ENCODE measurements at places on chromosomes 1 and 21.

DNA sequence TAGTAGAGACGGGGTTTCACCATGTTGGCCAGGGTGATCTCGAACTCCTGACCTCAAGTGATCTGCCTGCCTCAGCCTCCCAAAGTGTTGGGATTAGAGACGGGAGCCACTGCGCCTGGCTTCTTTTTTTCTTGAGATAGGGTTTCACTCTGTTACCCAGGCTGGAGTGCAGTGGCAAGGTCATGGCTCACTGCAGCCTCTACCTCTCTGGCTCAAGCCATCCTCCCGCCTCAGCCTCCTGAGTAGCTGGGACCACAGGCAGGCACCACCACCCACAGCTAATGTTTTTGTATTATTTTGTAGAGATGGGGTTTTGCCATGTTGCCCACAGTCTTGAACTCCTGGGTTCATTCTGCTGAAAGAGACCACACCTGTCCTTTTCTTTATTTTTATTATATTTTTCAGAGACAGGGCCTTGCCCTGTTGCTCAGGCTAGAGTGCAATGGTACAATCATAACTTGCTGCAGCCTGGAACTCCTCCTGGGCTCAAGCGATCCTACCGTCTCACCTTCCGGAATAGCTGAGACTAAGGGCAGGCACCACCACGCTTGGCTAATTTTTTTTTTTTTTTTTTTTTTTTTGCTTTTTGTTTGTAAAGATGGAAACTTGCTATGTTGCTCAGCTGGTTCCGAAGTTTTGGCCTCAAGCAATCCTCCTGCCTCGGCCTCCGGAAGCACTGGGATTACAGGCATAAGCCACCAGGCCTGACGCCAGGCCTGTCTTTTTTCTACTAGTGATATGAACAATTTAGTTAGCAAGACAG, 3.1 kb downstream of the LMNA start:
- no peak for DNase-seq

- no peak for DNase-seq
These were observed 132.2 kb downstream of the CASZ1 start for GRCh38 chr1:10664251-10664650.

- no peak for DNase-seq
These were observed 13.1 kb downstream of the BACH1 start for GRCh38 chr21:29311802-29312201.

DNA sequence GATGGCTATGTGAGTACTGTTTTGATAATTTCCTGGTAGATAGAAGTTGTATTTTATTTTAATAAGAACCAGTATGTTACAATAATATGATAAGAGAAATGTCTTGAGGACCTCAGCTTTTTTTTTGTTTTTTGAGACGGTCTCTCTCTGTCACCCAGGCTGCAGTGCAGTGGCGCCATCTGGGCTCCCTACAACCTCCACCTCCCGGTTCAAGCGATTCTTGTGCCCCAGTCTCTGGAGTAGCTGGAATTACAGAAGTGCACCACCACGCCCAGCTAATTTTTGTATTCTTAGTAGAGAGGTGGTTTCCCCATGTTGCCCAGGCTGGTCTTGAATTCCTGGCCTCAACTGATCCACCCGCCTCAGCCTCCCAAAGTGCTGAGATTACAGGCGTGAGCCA, 968.1 kb upstream of the ADGRL4 start:
- no peak for DNase-seq

DNA sequence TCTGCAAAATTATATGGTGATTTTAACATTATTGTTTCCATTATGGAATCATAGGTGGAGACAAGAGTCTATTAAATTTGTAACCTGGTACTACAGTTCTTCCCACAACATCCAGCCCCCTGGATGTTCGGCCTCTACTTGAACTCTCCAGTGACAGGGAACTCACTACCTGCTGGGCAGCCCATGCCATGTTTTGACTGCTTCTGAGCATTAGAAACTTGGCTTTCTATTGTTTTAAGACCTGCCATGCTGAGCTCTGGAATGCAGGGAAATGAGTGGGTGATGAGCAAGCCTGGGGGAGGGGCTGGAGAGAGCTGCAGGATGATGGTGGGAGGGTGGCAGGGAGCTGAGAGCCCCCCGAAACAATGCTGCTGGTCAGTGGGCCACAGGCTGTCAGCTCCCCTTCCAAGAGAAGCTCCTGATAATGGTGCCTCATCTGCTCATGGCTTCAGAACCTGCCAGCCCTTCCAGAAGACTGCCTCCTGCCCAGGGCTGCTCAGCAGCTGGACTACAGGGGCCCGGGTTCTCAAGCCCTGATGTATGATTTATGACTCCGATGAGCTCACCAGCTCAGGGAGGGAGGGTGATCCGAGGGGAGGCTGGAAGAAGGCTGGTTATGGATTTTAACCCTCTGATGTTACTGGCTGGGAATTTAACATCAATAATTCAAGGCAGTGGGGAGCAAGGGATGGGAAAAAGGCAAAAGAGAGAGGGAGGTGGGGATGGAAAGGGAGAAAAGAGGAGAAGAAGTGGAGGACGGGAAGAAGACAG, 205.0 kb downstream of the HIVEP3 start:
- DNase-seq: no peak

DNA sequence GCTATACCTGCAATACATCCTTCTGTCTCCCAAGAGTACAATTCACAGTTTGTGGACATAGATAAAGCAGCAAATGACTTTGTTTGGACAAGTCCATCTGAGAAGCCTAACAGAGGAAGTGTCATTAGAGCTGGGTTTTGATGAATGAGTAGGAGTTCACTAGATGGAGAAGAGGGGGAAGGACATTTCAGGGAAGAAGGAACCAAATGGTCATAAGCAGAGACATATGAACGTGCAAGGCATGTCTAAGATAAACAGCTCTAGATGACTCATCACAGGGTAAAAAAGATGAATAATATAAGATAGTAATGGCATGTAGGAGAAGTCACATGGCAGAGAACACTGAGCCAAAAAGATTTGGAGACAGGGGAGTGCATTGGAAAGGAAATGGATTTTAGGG, 54.5 kb downstream of the HMGB4 start:
- DNase-seq: no peak

- no peak for DNase-seq
These were observed 18.0 kb upstream of the TTC22 start for GRCh38 chr1:54819195-54819536.
